Epithelial cell of umbilical artery (primary cell): ENCODE measurements at places on chromosomes 5 and 9. TPM values are rescaled to one million over a fixed set of nuclear protein-coding genes. Genes with fewer than 3 reads are reported as not detected.

DRD1 gene
- not detected in 2 replicates for total RNA-seq

CARD9 gene
- 0.32 and 2.6 TPM in 2 replicates for total RNA-seq

PRUNE2 gene
- total RNA-seq = 3.2 and 9.0 TPM in 2 replicates

TLX3 gene
- not detected in 2 replicates for total RNA-seq

ZDHHC21 gene
- total RNA-seq = 16.9 and 24.2 TPM in 2 replicates

SEPTIN8 gene
- total RNA-seq = 44.5 and 68.4 TPM in 2 replicates
